ENCODE measurements at places on chromosomes 12 and 14.

GRCh38 chr14:92413379-92413778 is 90.4 kb downstream of the SLC24A4 start:
- DNase-seq: no peak

DNA sequence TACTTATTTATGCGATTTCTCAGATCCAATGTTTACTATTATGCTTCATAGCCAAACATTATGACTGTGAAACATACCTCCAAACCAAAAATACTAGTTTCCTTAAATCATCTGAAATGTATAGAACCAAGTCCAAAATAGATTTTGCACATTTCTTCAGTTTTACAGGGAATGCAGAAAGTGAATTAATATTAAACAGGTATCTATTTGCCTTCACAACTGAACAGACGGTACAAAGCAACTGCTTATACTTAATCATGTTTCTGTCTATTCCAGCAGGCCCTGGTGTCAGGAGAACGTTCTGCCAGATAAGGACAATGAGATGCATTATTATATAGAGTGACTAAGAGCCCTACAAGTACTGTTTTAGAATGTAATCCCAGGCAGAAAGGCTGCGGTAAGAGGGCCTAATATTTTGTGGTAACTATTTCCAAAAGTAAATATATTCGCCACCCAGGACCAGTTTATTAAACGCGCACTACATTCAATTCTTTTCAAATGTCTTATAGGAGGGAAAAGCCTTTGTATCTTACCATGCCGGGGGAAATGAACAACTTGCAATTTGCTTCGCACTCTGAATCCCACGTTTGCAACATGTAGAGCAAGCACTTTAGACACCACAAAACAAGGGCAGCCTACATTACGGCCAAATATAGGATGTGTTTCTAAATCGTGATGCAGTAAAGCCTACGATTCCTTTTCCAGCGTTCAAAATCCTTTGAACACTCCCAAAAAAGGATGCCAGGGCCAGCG is 1.5 kb downstream of the CORO1C start:
- no peak for DNase-seq

DNA sequence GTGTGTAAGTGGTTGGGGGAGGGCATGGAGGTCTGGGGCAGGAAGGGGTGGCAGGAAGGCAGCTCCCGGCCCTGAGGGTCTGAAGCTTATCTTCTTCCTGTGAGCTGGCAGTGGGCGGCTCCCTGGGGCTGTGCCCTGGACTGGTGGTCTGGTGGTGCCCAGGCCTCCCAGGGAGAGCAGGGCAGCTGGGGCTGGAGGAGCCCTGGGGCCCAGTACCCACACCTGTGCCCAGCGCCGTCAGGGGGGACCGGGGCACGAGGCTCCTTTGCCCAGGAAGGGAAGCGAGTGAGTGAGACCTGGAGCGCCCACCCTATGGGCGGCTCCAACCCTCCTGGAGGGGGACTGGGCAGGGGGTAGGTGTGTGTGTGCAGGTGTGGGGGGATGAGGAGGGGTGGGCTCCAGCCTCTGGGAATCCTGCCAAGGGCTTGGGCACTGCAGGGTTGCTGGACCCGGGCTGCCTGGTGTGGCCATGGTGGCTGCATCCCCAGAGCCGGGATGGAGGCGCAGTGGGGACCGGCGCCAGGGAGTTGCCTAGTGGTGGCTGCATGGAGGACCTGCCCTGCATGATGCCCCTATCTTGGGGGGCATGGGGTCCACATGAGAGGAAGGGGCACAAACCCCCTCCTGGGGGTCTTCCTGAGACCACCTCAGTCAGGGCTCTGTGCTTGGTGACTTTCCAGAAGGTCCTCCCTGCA is 353.6 kb downstream of the TMEM121 start:
- DNase-seq: no peak

- no peak for DNase-seq
These were observed 28.2 kb downstream of the FERMT2 start for GRCh38 chr14:52922656-52923055.

Measured in GOT3 (cell line).